ENCODE measurements at places on chromosomes 3 and 15. TPM values are rescaled to one million over a fixed set of nuclear protein-coding genes. Genes with fewer than 3 reads are reported as not detected.

The LIPC gene
- total RNA-seq: not detected

The GOLGA8H gene
- total RNA-seq: 0.32 TPM

The CYP1A2 gene
- not detected for total RNA-seq

The MB21D2 gene
- total RNA-seq: 11.0 TPM

The IGSF10 gene
- total RNA-seq: 0.84 TPM

The ACOX2 gene
- total RNA-seq: 2.2 TPM

The FEZF2 gene
- total RNA-seq: not detected

The C3orf20 gene
- total RNA-seq: not detected

The AGBL1 gene
- not detected for total RNA-seq

The CTXN2 gene
- not detected for total RNA-seq

The OXTR gene
- 2.2 TPM for total RNA-seq

The BTLA gene
- not detected for total RNA-seq

The DPP8 gene
- 29.5 TPM for total RNA-seq

The RASL12 gene
- total RNA-seq: 0.36 TPM

The MYH15 gene
- total RNA-seq: 0.59 TPM

All from astrocyte (in vitro differentiated cells and primary cell).